ENCODE measurements at places on chromosomes 6 and 20. TPM values are rescaled to one million over a fixed set of nuclear protein-coding genes. Genes with fewer than 3 reads are reported as not detected.

- no peak for DNase-seq
These were observed 3.9 kb downstream of the RWDD1 start for GRCh38 chr6:116575227-116575626.

GRCh38 chr6:111087106-111087835 lies at the start of gene SLC16A10:
SLC16A10 (plus strand) TSS chr6:111087503; CDS start chr6:111087753, 250 bp downstream.
- DNase-seq = peak; percentile 74

DNA sequence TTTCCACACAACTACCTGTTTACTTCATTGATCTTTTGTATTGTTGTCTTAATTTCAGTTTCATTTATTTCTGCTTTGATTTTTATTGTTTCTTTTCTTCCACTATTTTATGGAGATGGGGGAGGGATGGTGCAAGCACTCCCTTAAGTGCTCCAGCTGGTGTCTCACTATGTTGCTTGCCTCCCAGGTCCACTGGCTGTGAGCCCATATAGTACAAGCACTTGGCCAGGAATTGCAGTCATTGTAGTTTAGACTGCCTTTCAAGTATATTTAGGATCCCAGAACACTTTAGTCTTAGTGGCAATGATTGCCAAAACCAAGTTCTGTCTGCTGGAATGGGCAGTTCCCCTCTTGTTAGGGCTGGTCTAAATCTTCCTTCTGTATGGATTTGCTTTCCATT lies 34.9 kb upstream of the MAN1A1 start:
- DNase-seq = no peak

- DNase-seq = no peak
These were observed 43.9 kb downstream of the IL20RA start for GRCh38 chr6:137000825-137001224.

The WFDC12 gene
- total RNA-seq = not detected

The TRAPPC3L gene
- not detected for total RNA-seq
